ENCODE measurements at places on chromosomes 7 and 10. TPM values are rescaled to one million over a fixed set of nuclear protein-coding genes. Genes with fewer than 3 reads are reported as not detected.

GRCh38 chr10:124092250-124092859, 1.0 kb downstream of the CHST15 start:
- peak overlapping the region; percentile 66 for H3K27ac ChIP-seq
- peak overlapping the region; percentile 63 for H3K4me3 ChIP-seq
- H3K4me1 ChIP-seq, result no peaks in the 10 kb centered on the region
- no peaks in the 10 kb centered on the region for H3K36me3 ChIP-seq
- H3K27me3 ChIP-seq, result no peaks in the 10 kb centered on the region

DNA sequence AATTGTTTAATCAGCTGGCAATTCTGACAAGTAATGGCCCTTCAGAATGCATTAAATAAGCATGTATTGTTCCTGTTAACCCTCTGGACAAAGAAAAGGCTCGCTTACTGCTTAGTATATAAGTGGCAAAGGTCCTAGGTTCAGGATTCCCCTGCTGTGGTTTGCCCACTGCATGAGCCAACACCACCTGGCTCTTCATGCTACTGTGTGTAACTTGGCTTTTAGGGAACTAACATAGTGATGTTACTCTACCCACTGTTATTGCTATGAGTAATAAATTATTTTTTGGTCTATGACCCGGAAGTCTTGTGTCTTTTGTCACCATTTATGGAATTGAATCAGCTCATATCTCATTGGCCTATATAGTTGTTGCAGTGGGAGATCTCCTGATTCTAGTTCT, 791.7 kb upstream of the PHF14 start:
- no peak for DNase-seq
- H3K27ac ChIP-seq, result no peak overlapping the region
- no peaks in the 10 kb centered on the region for H3K27me3 ChIP-seq
- H3K36me3 ChIP-seq, result no peaks in the 10 kb centered on the region

- H3K27ac ChIP-seq, result no peak overlapping the region
- H3K4me1 ChIP-seq, result no peaks in the 10 kb centered on the region
Measured at GRCh38 chr7:118777308-118777707, 552.8 kb downstream of the ANKRD7 start.

DNA sequence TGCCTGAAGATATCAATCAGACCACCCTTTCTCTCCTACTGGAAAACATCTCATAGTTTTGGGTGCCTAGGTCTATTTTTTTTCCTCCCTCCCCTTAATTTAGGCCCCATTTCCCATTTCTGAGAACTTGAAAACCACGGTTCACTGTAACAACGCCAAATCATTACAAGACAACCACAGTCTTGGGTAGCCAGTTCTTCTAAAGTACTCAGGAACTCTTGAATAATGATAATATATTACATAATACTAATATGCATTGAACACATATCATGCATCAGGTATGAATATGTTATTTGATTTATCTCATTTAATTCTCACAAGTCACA, 185.1 kb upstream of the ADO start:
- H3K4me3 ChIP-seq, result no peak overlapping the region
- H3K27me3 ChIP-seq, result no peaks in the 10 kb centered on the region
- DNase-seq, result no peak
- H3K27ac ChIP-seq, result no peak overlapping the region
- H3K36me3 ChIP-seq, result no peaks in the 10 kb centered on the region

DNA sequence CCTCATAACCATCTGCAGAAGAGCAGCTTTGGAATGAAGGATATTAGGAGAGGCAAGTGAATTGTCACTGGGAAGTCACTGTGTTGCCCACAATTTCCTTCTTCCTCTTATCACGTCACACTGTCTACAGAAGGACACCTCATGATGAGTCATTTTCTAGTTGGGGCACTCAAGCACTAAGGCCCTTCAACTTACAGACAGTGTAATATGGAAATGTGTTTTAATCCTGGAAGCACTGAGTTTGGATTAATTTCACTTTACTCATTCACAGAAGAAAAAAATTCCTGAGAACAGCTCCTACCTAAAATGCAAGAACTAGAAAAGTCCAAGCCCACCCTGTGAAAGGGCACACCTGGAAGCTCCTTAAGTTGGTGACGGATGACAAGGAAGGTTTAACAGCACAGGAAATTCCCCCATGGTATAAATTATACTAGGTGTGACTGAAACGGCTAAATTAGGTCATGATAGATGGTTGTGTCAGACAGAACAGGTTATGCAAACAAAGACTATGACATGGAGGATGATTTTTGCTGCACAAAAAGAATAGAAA, 56.6 kb downstream of the PARD3 start:
- H3K27me3 ChIP-seq, result no peaks in the 10 kb centered on the region
- no peak overlapping the region for H3K4me3 ChIP-seq
- H3K36me3 ChIP-seq, result no peaks in the 10 kb centered on the region

DNA sequence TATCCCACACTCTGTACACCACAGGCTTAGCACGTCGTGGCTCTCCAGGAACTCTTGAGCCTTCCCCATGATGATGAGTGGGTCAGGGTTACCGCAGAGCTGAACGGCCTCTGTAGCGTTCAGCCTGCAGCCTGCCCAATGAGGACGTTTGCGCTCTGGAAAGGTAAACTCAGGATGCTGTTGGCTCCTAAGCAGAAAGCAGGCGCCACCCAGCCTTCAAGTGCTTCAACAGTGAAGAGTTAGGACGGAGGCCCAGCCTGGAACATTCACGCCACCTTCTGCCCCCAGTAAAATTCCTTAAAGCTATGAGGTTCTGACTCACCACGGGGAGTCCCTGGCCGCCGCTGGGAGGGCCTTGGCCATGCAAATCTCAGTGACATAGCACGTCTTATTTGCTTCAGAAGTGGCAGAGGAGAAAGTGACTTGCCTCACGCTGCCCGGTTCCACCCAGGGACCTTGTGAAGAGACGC, 161.5 kb upstream of the SH2B2 start:
- peaks cover 18% of the 10 kb centered on the region for H3K4me1 ChIP-seq
- H3K4me3 ChIP-seq, result no peak overlapping the region
- peak overlapping the region; percentile 36 for H3K27ac ChIP-seq
- H3K27me3 ChIP-seq, result no peaks in the 10 kb centered on the region
- DNase-seq, result peak; percentile 86

DNA sequence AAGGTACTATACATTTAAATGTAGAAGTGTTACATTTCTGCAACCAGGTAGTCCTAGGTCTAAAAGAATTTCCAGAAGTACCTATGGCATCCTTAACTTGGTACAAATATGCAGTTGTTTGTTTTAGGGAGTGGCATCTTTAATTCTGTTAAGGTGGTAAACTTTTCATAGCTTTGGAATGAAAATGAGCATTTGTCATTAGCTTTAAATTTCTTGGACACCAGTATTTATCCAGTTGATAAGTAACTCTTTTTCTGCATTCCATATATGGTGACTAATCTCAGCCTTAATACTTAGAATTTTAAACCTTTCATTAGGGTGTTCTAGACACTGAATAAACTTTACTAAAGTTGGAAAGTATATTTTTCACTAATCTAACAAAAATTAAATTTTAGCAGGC, 10.8 kb downstream of the SLF2 start:
- no peaks in the 10 kb centered on the region for H3K4me1 ChIP-seq
- DNase-seq, result no peak
- H3K27me3 ChIP-seq, result no peaks in the 10 kb centered on the region
- H3K36me3 ChIP-seq, result peaks cover 35% of the 10 kb centered on the region

SLC18A3 gene
- not detected for total RNA-seq

MBL2 gene
- not detected for total RNA-seq

EFCAB10 gene
- total RNA-seq, result not detected

POLL gene
- total RNA-seq, result 25.5 TPM

ADRB1 gene
- total RNA-seq, result 49.8 TPM

Data from right atrium auricular region (tissue), 2 donors.